ENCODE measurements at places on chromosomes 6 and 20.

DNA sequence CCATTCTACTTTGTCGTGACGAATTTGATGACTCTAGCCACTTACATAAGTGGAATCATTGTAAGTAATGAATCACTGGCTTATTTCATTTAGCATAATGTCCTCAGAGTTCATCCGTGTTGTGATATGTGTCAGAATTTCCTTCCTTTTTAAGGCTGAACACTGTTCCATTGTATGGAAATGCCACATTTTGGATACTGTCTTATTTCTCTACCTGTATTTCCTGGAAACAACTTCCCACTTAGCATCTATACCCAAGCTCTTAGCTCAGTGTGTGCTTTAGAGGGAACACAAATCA is 28.8 kb upstream of the GGTLC1 start:
- DNase-seq = no peak

DNA sequence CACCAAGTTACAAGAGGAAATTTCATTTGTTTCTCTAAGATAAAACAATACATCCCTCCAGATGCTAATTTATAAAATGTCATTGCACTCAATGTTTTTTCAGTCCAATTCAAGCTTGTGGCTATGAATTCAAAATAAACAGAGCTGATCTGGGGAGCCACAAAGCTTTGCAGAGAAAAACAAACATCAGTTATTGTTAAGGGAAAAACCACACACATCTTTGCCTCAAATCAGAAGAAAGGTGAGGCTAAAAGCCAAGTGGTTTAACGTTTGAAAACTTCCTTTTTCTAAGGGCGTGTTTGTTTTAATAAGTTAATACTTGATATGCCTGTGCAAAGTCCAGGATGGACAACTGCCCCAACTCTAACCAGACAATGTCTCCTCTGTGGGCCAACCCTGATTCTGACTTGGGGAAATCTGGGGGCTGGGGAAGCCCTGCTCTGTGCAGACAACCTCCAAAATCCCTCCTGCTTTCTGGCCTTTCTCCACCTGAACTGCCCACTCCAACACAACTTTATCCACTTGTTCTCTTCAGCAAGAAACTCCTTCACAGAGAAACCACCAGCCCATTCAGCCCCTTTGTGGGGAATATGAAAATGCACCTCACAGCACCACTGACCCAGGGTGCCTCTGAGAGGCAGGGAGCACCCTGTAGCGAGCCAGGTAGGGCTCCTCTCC is 44.6 kb upstream of the NT5E start:
- DNase-seq = no peak

- no peak for DNase-seq
Observed at GRCh38 chr20:25203871-25204320, 8.4 kb downstream of the ENTPD6 start.

GRCh38 chr20:4855555-4855954 is 133.8 kb downstream of the PRND start:
- DNase-seq = no peak

DNA sequence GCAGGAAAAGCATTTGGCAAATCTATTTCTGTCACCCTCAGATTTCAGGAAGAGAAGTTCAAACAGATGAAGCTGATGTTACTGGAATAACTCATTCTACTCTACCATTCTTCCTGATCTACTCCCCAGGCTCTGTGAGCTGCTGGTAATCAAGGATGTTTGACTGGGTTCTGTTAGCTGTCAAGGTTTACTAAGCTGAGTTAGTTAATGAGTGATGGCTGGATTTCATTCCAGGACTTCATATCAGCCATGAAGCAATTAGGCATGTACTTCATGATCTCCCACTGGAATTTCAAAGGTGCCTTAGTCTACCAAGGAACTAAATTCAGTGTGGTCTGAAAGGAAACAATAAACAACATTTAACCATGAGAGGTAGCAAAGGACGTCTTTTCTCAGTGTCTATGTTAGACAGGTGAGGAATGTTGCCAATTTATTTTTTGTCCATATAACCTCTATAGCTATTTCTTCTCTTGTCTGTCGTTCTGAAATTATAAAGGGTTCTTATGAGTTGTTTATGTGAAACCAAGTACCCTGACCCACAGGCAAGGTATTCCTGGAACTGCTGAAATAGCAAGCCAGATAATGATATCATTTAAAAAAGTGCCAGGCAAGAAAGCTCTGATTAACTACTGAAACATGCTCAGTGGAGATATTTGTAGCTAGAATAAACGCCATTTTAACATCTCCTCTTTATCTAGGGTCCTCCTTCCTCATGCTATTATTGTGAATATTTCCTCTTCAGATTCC is 112.9 kb downstream of the BACH2 start:
- no peak for DNase-seq

- DNase-seq = no peak
Observed at GRCh38 chr6:108406943-108407342, 112.1 kb downstream of the AFG1L start.

GRCh38 chr6:104087765-104088164 is 772.0 kb downstream of the HACE1 start:
- no peak for DNase-seq

GRCh38 chr6:155004576-155005372 is 9.7 kb downstream of the TIAM2 start:
- no peak for DNase-seq

DNA sequence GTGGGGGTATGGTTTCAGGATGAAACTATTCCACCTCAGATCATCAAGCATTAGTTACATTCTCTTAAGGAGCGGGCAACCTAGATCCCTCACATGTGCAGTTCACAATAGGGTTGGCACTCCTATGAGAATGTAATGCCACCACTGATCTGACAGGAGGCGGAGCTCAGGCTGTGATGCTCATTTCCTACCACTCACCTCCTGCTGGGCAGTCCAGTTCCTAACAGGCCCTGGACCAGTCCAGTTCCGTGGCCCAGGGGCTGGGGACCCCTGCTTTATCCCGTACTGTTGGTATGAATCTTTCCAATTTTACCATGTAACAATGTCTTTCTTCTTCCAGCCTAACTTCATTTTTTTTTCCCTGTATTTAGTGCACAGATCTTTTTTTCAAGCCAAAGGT is 94.9 kb downstream of the OGFRL1 start:
- no peak for DNase-seq

DNA sequence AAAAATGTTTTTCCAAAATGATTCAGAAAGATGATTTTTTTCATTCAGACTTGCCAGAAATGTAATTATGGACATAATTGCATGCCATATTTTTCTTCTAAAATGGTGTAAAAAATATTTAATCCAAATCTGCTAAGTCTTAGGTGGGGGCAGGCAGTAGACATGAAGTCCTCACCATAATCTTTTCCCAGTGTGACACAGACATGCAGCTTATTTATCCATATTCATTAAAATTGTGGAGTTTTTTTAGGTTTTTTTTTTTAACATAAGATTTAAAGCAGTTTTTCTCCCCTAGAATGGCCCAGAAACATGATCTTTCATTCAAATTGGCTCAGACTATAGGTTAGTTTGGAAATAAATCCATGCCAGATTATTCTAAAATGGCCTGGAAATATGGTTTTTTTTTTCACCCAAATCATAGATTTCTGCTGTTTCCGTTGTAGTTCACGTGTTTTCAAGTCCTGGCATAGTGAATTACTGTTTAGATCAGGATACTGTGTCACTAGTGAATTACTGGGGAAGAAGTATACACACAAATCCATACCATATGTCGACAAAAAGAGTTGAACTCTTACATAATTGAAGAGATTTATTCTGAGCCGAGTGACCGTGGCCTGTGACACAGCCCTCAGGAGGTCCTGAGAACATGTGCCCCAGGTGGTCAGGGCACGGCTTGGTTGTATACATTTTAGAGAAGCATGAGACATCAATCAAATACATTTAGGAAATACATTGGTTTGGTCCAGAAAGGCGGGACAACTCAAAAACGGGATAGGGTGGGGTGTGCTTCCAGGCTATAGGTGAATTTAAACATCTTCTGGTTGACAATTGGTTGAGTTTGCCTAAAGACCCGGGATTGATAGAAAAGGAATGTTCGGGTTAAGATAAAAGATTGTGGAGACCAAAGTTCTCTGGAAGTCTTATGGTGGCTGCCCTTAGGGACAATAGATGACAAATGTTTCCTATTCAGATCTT is 33.9 kb downstream of the ZNF133 start:
- DNase-seq = no peak

GRCh38 chr20:16220826-16221225 is 352.4 kb downstream of the KIF16B start:
- DNase-seq = no peak

- no peak for DNase-seq
Observed at GRCh38 chr6:147825848-147826247, 317.4 kb downstream of the SAMD5 start.

DNA sequence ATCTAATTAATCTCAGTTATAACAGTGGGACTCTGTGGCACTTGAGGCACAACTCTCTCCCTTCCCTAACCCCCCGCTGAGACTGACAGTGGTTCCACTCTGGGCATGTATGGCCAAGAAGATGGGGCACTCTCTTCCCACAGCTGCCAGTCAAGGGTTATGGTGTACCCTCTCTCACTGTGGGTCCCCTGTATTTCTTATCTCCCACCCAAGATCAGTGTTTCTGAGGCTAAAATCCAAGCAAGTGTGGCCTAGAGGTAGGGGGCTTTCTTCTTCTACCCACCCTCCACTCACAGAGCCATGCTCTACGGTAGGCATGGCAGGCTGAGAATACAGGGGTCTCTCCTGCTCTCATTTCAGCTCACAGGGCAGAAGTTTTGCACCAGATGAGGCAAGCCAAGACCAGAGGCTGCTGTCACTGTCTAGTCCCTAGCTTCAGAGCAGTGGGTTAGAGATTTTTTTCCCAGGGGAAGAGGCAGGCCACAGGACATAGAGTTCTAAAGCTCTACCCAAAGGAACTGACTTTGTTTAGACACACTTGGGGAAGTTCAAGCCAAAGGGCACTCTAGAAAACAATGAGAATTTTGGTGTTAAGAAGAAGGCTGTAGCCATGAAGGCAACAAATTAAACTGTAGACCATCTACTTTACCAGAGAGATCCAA is 31.7 kb upstream of the HINT3 start:
- DNase-seq = no peak

GRCh38 chr20:37940858-37941257 is 37.9 kb downstream of the VSTM2L start:
- DNase-seq = no peak

- DNase-seq = no peak
Observed at GRCh38 chr6:139060332-139060731, 31.8 kb downstream of the ABRACL start.

DNA sequence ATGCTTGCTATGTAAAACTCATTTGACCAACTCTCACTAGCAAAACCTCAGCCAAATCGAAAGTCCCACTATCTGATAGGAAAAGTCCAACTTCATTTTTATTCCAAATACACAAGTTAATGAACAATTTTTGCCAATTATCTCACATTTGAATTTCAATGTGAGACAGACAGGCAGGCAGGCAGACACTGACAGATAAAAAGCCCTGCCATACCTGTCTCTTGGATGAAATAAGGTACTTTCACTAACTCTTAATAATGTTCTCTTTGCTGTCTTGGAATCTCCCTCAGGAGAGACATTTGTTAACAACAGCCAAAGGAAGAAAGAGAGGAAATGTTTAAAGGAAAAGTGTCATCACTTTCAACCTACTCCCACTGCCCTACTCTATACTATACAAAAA is 82.0 kb downstream of the RNGTT start:
- DNase-seq = no peak

GRCh38 chr20:20926222-20926905 is 179.8 kb downstream of the LINC00237 start:
- DNase-seq = no peak

DNA sequence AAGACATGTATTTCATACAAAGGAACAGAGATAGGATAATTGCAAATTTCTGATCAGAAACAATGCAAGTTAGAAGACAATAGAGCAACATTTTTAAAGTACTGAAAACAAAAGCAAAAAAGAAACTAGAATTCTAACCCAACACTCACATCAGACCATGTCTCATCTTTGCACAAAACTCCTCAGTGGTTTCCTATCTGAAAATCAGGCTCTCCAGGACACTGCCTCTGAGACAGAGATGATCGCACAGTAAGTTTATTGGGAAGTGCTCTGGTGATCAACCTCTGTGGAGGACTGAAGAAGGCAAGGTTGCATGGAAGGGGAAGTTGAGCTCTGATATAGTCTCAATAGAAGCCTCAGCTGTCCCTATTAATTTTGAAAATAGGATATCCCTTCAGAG is 2.3 kb upstream of the TTBK1 start:
- DNase-seq = no peak

- no peak for DNase-seq
Observed at GRCh38 chr6:157538168-157538567, 157.2 kb downstream of the ZDHHC14 start.

DNA sequence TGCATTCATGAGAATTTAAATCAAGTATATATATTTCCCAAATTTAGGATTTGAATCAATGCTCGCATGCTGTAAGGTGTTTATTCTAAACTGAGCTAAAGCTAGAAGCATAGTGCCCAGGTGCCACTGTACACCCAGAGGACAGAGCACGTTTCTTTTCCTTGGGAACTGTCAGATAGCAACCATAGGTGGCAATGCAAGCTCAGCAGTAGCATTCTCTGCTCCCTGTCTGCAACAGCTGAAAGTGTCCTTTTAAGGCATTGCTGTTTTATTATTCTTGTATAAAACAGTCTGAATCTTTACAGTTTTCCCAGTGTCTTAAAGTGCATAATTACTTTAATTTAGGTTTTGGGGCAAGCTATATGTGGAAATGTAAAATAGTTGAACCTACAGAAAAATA is 443.4 kb upstream of the MMS22L start:
- no peak for DNase-seq

DNA sequence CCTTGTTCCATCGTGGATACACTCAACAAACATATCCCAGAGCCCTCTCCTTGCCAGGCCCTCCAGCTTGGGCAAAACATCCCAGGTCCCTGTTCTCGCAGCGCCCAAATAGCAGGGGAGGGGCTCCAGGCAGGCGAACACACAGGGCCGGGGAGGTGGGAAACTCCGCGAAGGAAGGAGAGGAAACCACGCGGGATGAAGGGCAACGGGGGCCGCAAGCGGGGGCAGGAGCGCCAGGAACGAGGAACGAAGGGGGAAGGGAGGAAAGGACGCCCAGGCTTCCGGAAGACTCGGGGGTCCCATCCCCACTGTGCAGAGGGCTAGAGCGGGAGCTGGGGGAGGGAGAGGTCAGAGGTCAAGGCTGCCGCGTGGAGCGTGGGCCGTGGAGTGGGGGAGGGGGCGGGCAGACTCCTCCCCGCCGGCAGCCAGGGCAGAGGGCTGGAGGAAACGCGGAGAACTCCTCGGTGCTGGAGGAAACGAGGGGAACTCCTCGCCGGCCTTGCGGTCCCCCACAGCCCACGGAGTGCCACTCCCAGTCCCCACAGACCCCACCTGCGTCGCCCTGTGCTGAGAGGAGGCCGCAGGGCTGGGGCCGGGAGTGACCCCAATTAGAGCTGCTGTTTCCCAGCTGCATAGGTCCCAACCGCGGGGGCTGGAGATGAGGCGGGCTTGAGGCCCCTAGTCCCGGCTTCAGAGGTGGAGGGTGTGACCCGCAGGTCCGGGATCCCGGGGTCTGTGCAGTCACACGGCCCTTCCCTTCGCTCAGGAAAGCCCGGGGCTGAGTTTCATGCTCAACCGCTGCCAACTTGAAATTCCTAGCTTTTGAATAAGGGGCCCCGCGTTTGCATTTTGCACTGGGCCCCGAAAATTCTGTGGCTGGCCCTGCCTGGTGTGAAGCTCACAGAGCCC is 1.2 kb upstream of the RBM38 start:
- DNase-seq = peak; percentile 73
